ENCODE measurements at places on chromosomes 6 and 20.
A peak's percentile ranks its signal among the peaks of the same experiment; 100 is the strongest.

GRCh38 chr6:166836785-166837718, 119.3 kb downstream of the RNASET2 start:
- H3K27ac ChIP-seq, result no peak overlapping the region
- no peak overlapping the region for H3K4me3 ChIP-seq
- no peak for DNase-seq
- H3K27me3 ChIP-seq, result no peaks in the 10 kb centered on the region
- H3K36me3 ChIP-seq, result no peaks in the 10 kb centered on the region

DNA sequence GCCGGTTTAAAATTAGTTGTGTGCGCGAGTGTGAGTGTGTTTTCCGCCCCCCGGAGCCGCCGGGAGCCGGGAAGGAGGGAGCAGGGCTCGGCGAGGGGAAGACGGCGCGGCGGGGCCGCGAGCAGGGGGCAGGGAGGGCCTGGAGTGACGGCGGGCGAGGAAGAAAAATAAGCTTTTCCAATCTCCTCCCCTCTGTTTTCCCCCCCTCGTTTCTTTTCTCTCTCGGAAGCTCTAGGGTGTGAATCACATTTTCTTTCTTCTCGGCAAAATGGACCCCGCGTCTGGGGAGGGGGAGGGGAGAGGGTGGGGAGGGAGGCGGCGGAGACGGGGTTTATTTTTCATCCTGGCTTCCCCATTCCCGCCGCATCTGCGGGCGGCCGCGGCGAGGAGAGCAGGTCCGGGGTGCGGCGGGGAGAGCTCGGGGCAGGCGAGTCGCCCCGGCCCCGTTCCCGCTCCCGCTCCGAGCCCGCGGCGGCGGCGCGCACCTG, 881 bp downstream of the BICRAL start:
- no peaks in the 10 kb centered on the region for H3K36me3 ChIP-seq
- peak overlapping the region; percentile 97 for H3K4me3 ChIP-seq
- H3K4me1 ChIP-seq, result peaks cover 53% of the 10 kb centered on the region
- H3K27me3 ChIP-seq, result no peaks in the 10 kb centered on the region

DNA sequence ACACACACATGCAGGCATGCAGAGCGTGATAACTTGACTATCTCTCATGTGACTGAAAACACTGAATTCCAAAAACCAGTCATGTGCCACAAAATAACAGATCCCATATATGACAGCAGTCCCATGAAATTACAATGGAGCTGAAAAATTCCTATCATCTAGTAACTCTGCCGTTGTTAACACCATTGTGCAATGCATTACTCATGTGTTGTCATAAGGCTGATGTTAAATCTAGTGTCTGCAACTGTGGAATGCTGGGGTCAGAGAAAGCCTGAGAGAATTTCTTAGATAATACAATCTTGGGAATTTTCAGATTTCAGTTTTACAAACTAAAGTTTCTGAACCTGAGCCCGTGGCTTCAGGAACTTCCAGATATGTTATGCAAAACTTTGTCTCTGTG, 70.2 kb downstream of the LYRM4 start:
- no peaks in the 10 kb centered on the region for H3K36me3 ChIP-seq
- no peaks in the 10 kb centered on the region for H3K4me1 ChIP-seq
- no peak overlapping the region for H3K27ac ChIP-seq
- no peaks in the 10 kb centered on the region for H3K27me3 ChIP-seq
- DNase-seq, result no peak

DNA sequence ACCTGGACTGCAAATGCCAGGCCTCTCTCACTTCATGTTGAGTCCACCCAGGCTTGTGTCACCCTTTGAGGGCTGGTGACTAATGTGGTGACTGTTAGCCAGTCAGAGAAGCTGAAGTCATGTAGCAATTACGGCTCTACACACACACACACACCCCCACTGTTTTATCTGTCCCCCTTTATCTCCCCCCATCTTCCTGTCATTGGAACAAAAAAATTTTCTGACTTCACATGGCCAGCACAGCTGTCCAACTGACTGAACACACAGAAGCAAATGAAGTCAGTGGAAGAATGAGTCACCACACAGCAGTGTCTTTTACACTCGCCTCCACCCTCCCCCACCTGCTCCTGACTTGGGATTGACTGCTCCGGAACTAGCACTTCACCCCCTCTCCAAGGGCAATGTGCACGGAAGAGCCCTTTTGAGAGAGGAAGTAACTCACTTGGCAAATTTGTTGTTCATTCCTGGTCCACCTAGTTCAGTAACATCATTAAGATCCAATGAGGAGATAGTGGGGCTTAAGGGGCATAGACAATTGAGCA, 198.0 kb downstream of the RNF144B start:
- H3K4me3 ChIP-seq, result no peak overlapping the region
- H3K27me3 ChIP-seq, result no peaks in the 10 kb centered on the region
- no peaks in the 10 kb centered on the region for H3K4me1 ChIP-seq
- H3K27ac ChIP-seq, result no peak overlapping the region
- H3K36me3 ChIP-seq, result no peaks in the 10 kb centered on the region

- no peaks in the 10 kb centered on the region for H3K36me3 ChIP-seq
- peak overlapping the region; percentile 98 for H3K4me3 ChIP-seq
- H3K27ac ChIP-seq, result no peak overlapping the region
- no peaks in the 10 kb centered on the region for H3K27me3 ChIP-seq
- DNase-seq, result no peak
- peaks cover 50% of the 10 kb centered on the region for H3K4me1 ChIP-seq
These were observed 2.2 kb downstream of the TBC1D20 start for GRCh38 chr20:460180-460579.

DNA sequence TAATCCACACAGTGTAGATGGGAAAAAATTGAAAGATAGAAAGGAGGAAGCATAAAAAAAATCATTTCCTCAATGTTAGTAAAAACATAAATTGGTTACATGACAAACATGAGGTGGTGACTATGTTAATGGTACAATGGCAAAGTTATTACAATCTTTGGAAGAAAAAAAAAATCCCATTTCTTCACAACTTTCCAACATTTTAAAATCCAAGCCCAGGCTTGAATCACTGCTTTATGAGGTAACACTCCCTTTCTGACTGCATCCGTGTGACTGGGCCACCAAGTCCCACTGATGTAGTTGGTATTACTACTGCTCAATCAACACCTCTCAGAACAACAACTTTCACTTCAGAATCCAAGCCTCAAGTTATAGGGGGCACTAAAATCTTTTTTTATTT, 160.4 kb downstream of the BTBD9 start:
- DNase-seq, result no peak
- no peak overlapping the region for H3K4me3 ChIP-seq
- H3K4me1 ChIP-seq, result no peaks in the 10 kb centered on the region
- H3K36me3 ChIP-seq, result no peaks in the 10 kb centered on the region
- H3K27ac ChIP-seq, result no peak overlapping the region

- DNase-seq, result no peak
- no peaks in the 10 kb centered on the region for H3K36me3 ChIP-seq
- H3K4me3 ChIP-seq, result no peak overlapping the region
These were observed 159.8 kb downstream of the PREX1 start for GRCh38 chr20:48667889-48668413.

- peaks cover 12% of the 10 kb centered on the region for H3K27me3 ChIP-seq
- H3K27ac ChIP-seq, result no peak overlapping the region
- H3K36me3 ChIP-seq, result no peaks in the 10 kb centered on the region
These were observed 54.3 kb upstream of the TCF21 start for GRCh38 chr6:133834472-133835170.

- no peak overlapping the region for H3K4me3 ChIP-seq
- H3K36me3 ChIP-seq, result no peaks in the 10 kb centered on the region
- H3K27ac ChIP-seq, result no peak overlapping the region
- H3K4me1 ChIP-seq, result peaks cover 41% of the 10 kb centered on the region
- DNase-seq, result no peak
These were observed 2.1 kb upstream of the GATA5 start for GRCh38 chr20:62477669-62478455.

DNA sequence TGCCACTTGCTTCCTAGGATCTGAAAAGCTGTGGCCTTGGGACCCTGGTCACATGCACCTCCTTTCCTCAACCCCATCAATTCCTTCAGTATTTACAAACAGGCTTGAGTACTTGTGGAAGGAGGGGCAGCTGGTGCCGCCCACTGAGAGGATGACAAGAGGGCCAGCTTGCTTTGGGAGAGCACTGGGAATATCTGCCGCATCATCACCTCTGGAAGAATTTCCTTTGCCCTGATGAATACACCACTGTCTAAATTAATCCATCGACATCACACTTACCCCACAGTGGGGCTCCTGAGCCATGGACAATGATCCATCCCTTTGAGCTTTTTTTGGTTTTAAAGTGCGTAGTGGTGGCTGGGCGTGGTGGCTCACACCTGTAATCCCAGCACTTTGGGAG, 25.9 kb downstream of the TBC1D20 start:
- DNase-seq, result no peak
- no peak overlapping the region for H3K4me3 ChIP-seq
- peaks cover 76% of the 10 kb centered on the region for H3K36me3 ChIP-seq
- no peak overlapping the region for H3K27ac ChIP-seq
- H3K4me1 ChIP-seq, result peaks cover 9% of the 10 kb centered on the region
- H3K27me3 ChIP-seq, result no peaks in the 10 kb centered on the region

DNA sequence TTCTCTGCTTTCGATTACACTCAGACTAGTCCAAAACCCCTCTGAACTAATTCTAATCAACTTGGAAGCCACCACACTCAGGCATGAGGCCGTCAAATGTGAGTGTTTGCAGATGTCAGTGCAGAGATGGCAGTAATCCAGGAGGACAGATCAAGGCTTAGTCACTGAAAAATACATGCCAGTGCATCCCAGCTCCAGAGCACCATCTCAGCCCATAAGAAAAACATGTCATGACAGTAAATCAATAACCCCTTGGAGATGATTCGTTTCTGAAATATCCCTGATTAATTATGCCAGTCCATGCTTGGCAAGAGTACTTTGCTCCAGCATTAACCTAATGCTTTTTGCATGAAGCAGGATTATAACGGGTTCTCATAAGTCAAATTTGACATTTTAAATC, 179.5 kb downstream of the ADAT2 start:
- peaks cover 6% of the 10 kb centered on the region for H3K4me1 ChIP-seq
- no peak overlapping the region for H3K27ac ChIP-seq
- no peaks in the 10 kb centered on the region for H3K27me3 ChIP-seq

DNA sequence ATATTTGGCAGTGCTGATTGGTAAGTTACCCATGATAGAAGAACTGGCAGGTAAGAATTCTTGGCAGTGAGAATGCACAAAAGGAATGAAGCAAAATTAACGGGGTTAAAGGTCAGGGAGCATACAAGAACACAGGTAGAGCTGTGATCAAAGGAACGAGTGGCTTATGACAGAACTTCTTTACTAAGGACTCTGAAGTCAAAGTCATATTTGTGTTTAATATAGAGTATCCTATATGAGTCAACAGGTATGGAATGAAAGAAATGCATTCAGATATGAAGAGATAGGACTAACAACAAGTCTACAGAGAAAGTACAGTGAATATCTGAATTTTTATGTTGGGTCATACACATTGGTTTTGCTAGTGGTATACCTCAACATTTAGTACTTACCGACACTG, 209.0 kb upstream of the CITED2 start:
- no peak for DNase-seq
- no peaks in the 10 kb centered on the region for H3K27me3 ChIP-seq
- H3K27ac ChIP-seq, result no peak overlapping the region
- H3K4me3 ChIP-seq, result no peak overlapping the region
- peaks cover 16% of the 10 kb centered on the region for H3K4me1 ChIP-seq

- H3K27ac ChIP-seq, result peak overlapping the region; percentile 87
- H3K36me3 ChIP-seq, result no peaks in the 10 kb centered on the region
- peaks cover 22% of the 10 kb centered on the region for H3K4me1 ChIP-seq
- no peak overlapping the region for H3K4me3 ChIP-seq
- no peaks in the 10 kb centered on the region for H3K27me3 ChIP-seq
- DNase-seq, result peak; percentile 91
These were observed 198.6 kb downstream of the BACH2 start for GRCh38 chr6:90098001-90098531.

DNA sequence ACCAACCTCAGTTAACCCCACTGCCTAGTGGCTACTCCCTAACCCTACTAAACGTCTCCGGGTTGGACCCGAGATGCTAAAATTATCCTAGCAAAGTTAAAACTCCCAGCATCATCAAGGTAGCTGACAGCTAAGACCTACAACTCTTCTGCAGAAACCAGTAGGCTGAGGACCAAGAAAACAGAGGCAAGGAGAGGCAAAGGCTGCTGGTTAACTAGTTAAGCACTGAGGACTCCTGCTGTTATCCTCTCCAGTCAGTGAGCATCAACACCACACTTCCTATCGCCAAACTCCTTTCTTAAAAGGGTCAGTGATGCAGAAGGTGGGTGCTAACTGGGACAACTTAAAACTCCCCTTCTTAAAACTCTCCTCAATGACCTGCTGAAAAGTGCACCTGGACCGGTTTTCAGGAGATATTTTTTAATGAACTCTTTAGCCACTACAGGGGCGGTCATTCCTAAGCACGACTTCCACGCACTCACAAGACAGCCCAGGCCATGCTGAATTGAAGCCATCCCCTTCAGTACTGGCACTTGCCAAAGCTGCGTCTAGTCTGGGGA, 1.7 kb downstream of the TRERF1 start:
- peaks cover 47% of the 10 kb centered on the region for H3K4me1 ChIP-seq
- no peaks in the 10 kb centered on the region for H3K27me3 ChIP-seq
- peak overlapping the region; percentile 66 for H3K4me3 ChIP-seq

DNA sequence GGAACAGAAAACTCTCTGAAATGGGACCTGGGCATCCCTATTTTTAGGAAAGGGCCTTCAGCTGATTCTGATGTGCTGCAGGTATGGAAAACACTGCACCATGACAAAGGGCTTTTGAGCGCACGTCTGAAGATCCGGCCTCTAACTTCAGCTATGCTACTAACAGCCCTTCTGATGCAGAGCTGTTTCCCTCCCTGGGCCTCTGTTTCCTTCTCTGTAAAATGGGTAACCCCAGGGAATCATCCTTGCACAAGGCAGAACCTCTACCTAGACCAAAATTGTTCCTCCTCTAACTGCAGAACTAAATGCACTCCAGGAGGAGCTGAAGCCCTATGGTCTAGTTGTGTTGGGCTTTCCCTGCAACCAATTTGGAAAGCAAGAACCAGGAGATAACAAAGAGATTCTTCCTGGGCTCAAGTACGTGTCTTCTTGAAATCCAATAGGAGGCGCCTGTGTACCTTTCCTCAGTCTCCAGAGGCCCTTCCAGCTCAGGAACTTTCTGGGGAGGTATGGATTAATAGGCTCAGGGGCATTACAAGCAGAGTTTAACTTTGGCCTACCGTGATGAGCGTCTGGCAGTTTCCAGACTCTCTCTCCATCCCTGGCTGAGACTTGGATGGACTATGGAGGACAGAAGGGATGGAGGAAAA, 5.9 kb downstream of the GPX5 start:
- no peak for DNase-seq
- H3K27ac ChIP-seq, result no peak overlapping the region
- H3K4me1 ChIP-seq, result no peaks in the 10 kb centered on the region
- H3K36me3 ChIP-seq, result no peaks in the 10 kb centered on the region

- no peak for DNase-seq
- H3K4me3 ChIP-seq, result no peak overlapping the region
- H3K27me3 ChIP-seq, result no peaks in the 10 kb centered on the region
- H3K36me3 ChIP-seq, result no peaks in the 10 kb centered on the region
- no peaks in the 10 kb centered on the region for H3K4me1 ChIP-seq
- no peak overlapping the region for H3K27ac ChIP-seq
These were observed 405.7 kb downstream of the KIF16B start for GRCh38 chr20:16167423-16168130.

GRCh38 chr20:8837396-8837795, 231.5 kb upstream of the PLCB4 start:
- no peak overlapping the region for H3K4me3 ChIP-seq
- DNase-seq, result no peak
- no peaks in the 10 kb centered on the region for H3K27me3 ChIP-seq
- no peaks in the 10 kb centered on the region for H3K36me3 ChIP-seq
- H3K27ac ChIP-seq, result no peak overlapping the region

- H3K4me1 ChIP-seq, result no peaks in the 10 kb centered on the region
- no peak overlapping the region for H3K27ac ChIP-seq
- H3K36me3 ChIP-seq, result no peaks in the 10 kb centered on the region
- no peak for DNase-seq
These were observed 88.3 kb upstream of the PRND start for GRCh38 chr20:4633379-4633778.
